CD4-positive, alpha-beta T cell treated with Interleukin-4 for 4 hours (primary cell): ENCODE measurements at places on chromosomes 7 and 10.

GRCh38 chr10:130627346-130628045, 491.3 kb downstream of the GLRX3 start:
- DNase-seq = no peak

- no peak for DNase-seq
Observed at GRCh38 chr7:93036149-93036640, 81.6 kb downstream of the SAMD9 start.

DNA sequence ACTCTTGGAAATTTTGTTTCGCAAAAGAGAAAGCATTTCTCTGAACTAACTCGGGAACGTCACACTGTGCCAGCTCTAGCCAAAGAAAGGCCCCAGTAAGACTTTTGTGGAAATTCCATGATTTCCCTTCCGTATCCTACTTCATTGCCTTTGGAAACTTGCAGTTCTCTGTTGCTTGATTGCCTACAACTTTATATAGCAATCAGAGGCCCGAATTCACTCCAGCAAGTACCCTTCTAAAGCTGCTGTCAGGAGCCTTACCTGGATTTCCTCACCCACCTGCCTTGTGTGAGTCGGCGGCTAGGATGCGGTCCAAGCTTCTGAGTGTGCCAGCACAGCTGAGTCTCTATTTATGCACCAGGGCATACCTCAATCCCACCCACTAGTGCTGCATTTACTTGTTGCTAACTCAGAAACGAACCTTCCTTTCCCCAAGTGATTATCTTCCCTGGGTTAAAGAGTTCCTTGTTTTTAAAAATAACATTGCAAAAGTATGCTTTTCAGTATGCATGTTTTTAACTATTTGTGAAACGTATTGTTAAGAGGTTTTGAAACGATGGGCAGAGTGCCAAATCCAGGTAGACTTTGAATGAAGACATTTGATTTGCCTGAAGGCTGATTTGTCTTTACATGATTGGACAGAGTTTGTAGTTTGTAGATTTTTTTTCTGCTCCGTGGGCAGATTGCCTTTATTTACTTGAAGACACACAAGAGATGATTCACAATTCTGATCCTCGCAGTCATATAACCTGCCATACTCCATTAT, at the start of gene AGR2:
TSS of gene AGR2 (minus strand) at position 326 of the 766 bp plus-strand sequence. CDS start 3,203 bp downstream, outside the sequence.
- DNase-seq = no peak

DNA sequence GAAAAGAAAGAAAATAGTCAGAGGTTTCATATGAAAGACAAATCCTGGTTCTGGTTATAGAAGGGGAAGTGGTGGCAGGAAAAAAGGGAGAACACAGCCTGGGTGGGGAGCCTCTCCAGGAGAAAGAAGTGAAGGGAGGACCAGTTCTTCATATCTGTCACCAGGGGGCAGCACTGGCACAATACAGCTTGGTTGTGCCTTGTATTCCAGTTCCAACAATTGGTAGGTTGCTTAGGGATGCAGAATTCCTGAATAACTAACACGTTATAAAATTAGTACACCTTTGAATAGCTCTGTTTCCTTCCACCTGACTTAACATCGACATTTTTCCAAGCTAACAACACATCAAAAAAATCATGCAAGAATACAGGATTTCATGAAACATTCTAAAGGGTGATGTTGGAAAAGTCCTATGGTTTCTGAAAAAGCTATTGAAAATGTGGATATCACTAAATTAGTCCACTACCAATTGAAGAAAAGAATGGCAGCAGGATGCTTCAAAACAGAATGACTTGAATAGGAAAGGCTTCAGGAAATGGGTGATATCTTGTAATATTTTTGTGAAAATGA, 52.9 kb downstream of the CYP26A1 start:
- DNase-seq = no peak

DNA sequence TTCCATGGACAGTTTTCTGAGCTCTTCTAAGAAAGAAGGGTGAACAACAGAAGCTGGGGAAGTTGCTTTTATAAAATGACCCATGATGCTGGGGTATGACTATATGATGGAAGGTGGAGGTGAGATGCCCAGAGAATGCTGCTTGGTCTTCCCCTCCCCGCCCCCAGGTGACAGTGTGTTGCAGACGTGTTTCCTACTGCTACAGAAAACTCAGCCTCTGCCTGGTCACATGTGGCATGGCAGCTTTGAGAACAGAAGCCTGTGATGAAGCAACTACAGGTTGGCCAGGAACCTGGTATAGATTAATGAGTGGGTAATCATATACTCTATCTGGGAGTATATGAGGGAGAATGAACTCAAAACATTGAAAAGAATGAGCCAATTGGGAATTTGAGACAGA, 67.1 kb downstream of the MTURN start:
- no peak for DNase-seq

DNA sequence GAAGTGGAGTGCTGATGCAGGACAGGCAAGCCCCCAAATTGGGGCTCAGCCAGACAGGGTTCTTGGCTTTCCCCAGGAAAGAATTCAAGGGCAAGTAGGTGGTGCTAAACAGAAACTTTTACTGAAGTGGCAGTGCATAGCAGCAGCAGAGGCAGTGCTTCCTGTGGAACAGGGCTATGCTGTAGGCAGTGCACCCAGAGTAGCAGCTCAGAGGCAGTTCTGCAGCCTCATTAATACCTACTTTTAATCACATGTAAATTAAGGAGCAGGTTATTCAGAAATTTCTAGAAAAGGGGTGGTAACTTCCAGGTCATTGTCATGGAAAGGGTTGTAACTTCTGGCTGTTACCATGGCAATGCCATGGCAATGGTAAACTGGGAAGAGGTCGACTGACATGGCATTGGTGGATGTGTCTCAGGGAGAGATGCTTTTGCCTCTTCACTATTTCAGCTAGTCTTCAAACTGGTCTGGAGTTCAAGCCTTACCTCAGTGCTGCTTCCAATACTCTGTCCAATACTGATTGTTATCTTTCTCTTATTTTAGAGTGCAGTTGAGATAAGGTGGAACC, 29.2 kb downstream of the PRSS58 start:
- no peak for DNase-seq

DNA sequence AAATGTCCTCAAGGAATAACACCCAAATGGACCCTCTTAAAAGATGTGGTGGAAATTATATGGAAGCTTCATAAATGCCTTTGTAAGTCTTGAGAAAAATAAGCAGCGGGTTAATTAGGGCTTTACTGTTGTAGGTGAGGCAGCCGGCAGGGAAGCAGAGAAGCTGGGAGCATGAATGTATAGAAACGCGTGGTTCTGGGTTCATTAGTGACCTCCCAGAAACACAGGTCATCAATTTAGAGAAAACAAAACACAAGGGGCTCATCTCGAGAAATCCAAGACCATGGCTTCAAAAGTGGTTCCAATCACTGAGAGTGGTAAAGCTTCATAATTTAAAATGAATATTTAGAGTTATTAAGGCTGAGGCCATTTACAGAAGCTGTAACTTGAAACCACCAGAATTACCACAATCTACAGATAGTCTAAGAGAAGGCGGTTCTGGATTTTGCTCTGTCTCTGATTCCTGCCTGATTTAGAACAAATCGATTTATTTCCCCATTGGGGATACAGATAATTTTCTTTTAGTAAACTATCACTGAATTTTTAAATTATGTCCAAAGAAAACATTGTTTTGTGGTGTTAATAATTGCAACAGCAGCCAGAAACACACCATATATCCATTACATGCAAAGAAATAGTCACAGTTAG, 20.7 kb downstream of the GARIN1A start:
- DNase-seq = no peak

DNA sequence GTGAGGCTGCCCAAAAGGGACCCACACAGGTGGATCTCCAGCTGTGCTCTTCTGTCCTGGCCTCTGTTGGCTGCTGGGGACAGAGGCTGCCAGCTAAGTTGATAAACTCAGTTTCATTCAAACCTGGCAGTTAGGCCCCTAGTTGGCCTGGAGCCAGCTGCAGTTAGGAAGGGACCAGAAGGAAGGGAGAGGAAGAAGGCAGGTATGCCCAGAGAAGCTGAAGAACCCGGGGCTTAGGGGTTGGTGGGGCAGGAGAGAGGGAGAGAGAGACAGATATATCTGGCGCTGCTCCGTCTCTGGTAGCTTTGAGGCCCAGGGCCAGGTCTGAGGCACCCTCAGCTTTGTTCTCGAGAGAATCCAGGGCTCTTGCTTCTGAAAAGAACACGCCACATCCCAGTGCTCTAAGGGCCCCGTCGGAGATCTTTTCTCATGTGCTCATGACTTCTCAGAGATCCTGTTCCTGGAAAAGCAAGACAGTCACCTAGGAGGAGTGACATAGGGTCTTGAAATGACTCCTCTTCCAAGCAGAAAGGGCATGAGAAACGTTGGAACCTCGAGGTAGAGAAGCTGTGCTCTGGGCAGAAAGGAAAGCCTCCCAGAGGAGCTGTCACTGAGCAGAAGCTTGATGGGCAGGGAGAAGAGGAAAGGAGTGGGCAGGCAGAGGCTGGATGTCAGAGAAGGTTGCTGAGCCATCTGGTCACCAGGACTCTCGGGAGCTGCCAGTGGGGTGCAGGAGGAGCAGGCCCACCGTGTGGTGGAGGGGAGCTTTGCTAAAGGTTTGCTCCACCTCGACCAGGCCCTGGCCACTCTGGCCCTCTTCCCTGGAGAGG, 153.6 kb downstream of the ARHGAP21 start:
- no peak for DNase-seq

- no peak for DNase-seq
Observed at GRCh38 chr7:140232957-140233917, 56.5 kb upstream of the KDM7A start.

DNA sequence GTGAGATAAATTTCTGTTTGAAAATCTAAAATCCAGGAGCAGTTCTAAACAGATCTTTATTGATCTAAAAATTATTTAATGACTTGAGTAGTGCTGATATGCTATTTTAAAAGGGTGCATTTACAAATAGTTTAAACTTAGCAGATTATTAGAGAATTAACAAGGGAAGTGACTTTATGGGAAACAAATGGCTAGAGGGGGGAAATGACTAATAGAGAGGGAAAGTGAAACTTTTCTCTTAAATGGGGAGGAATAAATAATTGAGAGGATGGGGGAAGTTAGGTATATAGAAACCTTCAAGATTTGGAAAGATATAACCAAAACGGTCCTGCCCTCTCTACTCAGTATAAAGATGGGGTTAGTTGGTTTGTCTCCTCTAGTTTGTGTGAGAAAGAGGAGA, 90.1 kb upstream of the ARMC3 start:
- no peak for DNase-seq

DNA sequence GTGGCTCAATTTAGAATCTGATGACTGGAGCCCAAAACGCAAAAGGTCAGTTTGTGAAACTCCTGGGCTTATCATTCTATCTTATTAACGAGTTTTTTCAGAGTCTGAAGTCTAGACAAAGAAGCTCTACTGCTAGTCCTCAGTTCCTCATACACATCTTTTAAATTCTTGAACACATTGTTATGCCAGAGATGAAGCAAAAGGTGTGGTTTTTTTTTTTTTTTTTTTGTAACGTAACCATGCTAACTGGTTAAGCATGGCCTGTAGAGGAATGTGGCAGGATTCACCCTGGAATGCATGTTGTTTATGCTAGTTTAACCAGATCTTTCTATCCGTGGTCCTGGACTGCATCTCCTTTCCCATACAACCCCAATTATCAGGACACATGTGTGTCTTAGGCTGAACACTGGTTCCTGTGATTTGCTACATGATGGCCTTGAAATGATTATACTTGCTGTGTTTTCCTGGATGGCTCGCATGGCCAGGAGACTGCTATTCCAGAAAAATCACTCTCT, 79.3 kb upstream of the MDFIC start:
- no peak for DNase-seq

DNA sequence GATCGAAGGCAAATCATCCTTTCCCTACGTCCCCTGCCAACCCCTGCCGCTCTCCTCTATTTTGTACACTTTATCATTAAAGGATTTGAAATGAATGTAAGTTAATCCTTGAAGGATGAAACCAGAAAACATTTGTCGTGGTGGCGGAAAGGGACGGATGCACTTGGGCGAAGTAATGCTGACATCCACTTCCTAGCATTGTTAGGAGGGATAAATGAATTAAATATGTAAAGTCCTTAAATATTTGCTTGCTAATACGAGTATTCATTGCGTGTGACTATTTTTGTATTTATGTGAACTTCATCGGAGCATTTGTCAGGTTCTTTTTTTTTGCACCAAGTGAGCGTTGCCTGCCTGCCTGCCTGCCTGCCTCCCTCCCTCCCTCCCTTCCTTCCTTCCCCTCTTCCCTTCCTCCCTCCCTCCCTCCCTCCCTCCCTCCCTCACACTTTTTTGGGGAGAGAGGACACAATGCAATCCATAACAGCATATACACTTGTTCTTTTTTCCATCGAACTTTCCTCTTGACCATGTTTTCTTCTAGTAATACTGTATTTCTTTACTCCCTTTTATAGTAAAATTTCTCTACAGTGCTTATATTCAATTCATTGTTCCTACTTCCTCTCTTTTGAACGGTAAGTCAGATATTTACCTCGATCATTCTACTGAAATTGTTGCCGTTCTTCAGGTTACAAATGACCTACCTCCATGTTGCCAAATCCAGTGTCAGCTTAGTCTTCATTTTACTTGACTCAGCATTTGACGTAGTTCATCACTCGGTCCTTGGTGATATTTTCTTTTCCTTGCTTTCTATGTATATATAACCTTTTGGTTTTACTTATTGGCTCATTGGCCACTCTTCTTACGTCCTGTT, 831 bp downstream of the CCDC7 start:
- DNase-seq = no peak

GRCh38 chr10:88028654-88029053, 165.2 kb downstream of the PTEN start:
- no peak for DNase-seq

- DNase-seq = no peak
Observed at GRCh38 chr10:6037422-6037821, 24.7 kb downstream of the IL2RA start.

DNA sequence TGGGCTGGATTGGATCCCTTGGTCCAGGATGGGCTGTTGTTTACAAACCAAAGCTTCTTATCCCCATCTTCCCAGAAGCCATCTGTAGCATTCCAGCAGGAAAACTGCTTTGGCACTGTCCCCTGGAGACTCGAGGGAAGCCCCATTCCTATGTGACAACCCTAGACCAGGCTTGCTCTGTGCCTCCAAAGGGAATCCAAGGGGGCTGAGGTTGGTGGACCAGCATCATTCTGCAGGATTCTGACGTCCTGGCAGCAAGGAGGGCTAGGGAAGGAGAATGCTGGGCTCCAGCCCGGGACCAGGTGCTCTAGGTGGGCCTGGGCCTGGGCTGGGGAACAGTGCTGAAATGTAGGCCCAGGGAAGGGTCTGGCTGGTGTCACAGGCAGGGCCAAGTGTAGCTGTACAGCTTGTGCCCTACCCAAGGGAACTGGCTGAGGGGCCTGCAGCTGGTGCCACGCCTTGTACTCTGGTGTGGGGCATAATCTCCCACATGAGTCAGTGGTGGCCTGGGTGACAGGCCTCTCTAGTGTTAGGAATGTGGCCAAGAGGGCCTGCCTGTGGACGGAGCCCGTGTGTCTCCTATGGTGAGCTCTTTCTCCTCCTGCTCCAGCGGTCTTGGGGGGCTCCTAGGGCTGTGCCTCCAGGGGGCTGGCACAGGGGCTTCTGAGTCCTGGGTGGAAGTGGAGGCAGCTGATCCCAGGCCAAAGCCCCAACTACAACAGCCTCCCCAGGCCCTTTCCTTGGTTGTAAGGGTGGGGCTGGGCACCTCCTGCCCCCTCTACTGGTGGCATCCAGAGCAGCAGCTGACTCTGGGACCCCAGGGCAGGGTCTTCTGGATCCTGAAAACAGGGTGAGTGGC, 25.2 kb downstream of the TRIM8 start:
- DNase-seq = no peak

- DNase-seq = no peak
Observed at GRCh38 chr10:49257626-49258349, 41.2 kb upstream of the C10orf71 start.

GRCh38 chr7:135650831-135651573, 11.3 kb upstream of the STMP1 start:
- no peak for DNase-seq
